ENCODE measurements at places on chromosomes 16 and 17. TPM values are rescaled to one million over a fixed set of nuclear protein-coding genes. Genes with fewer than 3 reads are reported as not detected.
A peak's percentile ranks its signal among the peaks of the same experiment; 100 is the strongest.

The KRT24 gene
- total RNA-seq = not detected

DNA sequence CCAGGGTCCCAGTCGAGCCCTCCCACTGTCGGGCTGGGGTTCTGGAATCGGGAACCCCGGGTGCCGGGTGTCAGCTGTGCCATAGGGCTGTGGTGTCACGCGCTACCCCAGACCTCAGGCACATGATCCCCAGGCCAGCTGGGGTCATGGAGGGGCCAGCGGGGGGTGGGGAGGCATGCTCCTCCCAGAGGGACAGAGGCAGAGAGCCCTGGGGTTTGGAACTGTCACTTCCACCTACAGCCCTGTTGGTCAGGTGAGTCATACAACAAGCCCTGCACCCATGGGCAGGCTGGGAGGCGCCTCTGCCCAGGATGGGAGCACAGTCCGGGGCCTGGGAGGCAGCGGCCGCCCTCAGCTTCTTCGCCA lies 63.0 kb downstream of the BAIAP2 start:
- H3K4me3 ChIP-seq = no peak overlapping the region
- no peaks in the 10 kb centered on the region for H3K36me3 ChIP-seq
- peak; percentile 25 for DNase-seq
- peaks cover 32% of the 10 kb centered on the region for H3K4me1 ChIP-seq

DNA sequence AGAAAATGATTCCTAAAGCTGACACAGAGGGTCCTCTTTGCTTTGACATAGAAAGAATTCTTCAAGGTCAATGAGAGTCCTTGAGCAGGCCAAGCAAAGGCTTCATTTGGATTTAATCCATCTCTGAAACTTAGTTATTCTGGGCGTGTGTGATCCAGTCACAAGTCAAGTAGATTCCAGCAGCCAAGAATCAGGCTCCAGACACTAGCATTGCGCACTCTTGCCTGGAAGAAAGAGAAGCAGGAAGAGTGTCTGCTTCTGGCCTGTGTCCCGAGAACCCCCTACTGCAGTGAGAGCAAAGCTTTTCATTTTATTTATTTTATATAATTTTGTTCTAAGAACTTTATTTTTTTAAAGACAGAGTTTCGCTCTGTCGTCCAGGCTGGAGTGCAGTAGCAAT lies 88.2 kb upstream of the CACNG5 start:
- no peaks in the 10 kb centered on the region for H3K4me1 ChIP-seq
- DNase-seq = no peak
- no peak overlapping the region for H3K27ac ChIP-seq
- peaks cover 2% of the 10 kb centered on the region for H3K36me3 ChIP-seq
- H3K4me3 ChIP-seq = no peak overlapping the region
- no peaks in the 10 kb centered on the region for H3K27me3 ChIP-seq

DNA sequence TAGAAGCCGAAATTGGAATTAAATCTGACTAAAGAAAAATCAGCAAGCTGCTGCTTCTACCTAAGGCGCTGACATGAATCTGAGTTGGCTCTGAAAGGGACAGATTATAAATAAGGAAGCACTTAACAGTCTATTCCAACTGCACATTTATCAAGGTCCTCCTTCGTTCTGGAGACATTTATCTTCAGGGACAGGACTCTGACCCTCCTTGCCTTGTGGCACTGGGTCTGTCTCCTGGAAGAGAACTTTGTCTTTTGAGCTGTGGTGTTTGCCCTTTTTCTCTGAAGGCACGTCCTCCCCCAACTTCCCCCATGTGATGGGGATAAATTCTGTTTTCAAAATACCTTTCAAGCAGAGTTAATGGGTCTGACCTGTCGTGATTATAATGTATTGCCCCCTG lies 47.0 kb upstream of the MARCHF10 start:
- H3K27me3 ChIP-seq = peaks cover 26% of the 10 kb centered on the region
- no peaks in the 10 kb centered on the region for H3K4me1 ChIP-seq
- H3K4me3 ChIP-seq = no peak overlapping the region
- no peak for DNase-seq
- no peaks in the 10 kb centered on the region for H3K36me3 ChIP-seq

The ANKRD40CL gene
- not detected for total RNA-seq

- no peak overlapping the region for H3K27ac ChIP-seq
- H3K4me1 ChIP-seq = no peaks in the 10 kb centered on the region
- no peaks in the 10 kb centered on the region for H3K27me3 ChIP-seq
- no peak overlapping the region for H3K4me3 ChIP-seq
- DNase-seq = no peak
Measured at GRCh38 chr17:67980456-67980855, 15.8 kb downstream of the C17orf58 start.

- no peak overlapping the region for H3K4me3 ChIP-seq
- DNase-seq = no peak
- no peaks in the 10 kb centered on the region for H3K27me3 ChIP-seq
- H3K36me3 ChIP-seq = no peaks in the 10 kb centered on the region
- no peak overlapping the region for H3K27ac ChIP-seq
Measured at GRCh38 chr16:81956213-81956948, 54.9 kb downstream of the SDR42E1 start.

The OTOP2 gene
- not detected for total RNA-seq

- H3K36me3 ChIP-seq = peaks cover 1% of the 10 kb centered on the region
- H3K4me1 ChIP-seq = no peaks in the 10 kb centered on the region
- DNase-seq = no peak
- H3K27ac ChIP-seq = no peak overlapping the region
- no peak overlapping the region for H3K4me3 ChIP-seq
Measured at GRCh38 chr17:11922638-11923037, 74.6 kb downstream of the ZNF18 start.

GRCh38 chr16:80680046-80680445 lies 124.4 kb downstream of the CDYL2 start:
- H3K36me3 ChIP-seq = peaks cover 7% of the 10 kb centered on the region
- H3K4me1 ChIP-seq = peaks cover 34% of the 10 kb centered on the region
- H3K27me3 ChIP-seq = no peaks in the 10 kb centered on the region
- no peak for DNase-seq

The RHBDL1 gene
- total RNA-seq = 5.8 TPM

The MYO18A gene
- 49.5 TPM for total RNA-seq

DNA sequence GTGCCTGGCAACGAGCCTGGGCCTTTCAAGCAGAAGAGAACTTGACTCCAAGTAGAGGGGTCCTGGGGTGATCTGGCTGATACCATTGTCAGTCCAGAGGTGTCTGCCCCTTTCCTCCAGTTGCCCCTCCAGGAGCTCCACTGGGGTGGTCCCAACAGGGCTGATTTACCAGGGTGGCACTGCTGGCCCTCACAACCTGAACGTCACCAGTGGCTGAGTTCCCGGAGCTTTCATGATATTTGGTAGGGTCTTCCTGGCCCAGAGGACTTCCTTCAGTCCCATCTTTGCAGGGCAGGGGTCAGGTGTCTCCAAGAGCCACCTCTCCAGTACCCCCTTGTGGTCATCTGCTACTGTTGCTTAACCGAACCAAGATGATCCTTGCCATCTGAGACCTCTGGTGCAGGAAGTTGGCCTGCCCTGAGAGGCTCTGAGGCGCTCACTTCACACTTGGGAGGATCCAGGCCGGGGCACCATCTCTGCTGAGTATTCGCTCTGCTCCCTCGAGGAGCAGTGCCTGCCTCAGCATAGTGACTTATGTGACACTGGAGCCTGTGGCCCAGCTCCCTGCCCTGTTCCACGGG lies 3.5 kb downstream of the LIMD2 start:
- H3K4me1 ChIP-seq = peaks cover 51% of the 10 kb centered on the region
- DNase-seq = peak; percentile 51
- peak overlapping the region; percentile 87 for H3K27ac ChIP-seq
- peak overlapping the region; percentile 97 for H3K4me3 ChIP-seq
- peaks cover 7% of the 10 kb centered on the region for H3K36me3 ChIP-seq

DNA sequence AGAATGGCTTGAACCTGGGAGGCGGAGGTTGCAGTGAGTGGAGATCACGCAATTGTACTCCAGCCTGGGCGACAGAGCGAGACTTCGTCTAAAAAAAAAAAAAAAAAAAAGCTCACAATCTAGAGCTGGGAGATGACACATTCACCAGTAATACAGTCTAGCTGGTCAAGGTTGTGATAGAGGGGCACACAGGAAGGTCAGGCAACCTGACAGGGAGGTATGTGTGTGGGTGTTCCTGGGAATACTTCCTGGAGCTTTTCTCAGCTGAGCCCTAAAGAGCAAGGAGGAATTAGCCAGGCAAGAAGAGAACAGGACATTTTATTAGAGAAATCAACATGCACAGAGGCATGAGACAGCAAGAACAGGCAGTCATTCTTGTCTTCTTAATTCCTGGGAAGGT lies 216.7 kb downstream of the SHISA9 start:
- no peak overlapping the region for H3K27ac ChIP-seq
- H3K27me3 ChIP-seq = peaks cover 8% of the 10 kb centered on the region

The CNGB1 gene
- total RNA-seq = not detected

The KCNH4 gene
- total RNA-seq = 0.26 TPM

DNA sequence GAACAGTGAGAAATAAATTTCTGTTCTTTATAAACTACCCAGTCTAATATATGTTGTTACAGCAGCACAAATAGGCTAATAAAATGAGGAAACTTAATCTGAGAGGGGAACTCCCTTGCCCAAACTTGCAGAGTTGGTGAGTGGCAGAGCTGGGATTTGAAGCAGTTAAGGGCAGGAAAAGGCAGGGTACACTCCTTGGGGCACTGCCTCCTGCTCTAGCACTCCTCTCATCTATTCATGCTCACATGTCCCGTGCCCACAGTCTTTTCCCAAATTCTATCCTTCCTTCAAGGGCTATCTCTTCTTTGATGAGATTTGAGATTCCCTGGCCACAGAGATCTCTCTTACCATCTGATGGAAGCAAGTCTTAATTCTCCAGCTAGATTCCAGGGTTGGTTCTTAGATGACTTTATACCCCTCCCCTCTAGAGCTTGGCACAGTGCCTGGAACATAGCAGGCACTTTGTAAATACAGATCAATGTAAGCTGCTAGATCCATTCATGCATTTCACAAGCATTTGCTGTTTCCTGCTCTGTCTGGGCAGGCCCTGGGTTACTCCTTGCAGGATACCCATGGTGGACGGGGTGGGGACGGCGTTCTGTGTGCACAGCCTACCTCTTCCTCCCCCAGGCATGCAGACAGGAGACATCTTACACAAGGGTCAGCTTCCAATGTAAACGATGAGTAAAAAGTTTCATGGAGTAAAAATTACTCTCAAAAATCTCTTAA lies 39.2 kb upstream of the ABCC12 start:
- no peak for DNase-seq
- H3K4me1 ChIP-seq = no peaks in the 10 kb centered on the region
- H3K27me3 ChIP-seq = peaks cover 7% of the 10 kb centered on the region
- H3K4me3 ChIP-seq = no peak overlapping the region
- H3K36me3 ChIP-seq = no peaks in the 10 kb centered on the region

- H3K27ac ChIP-seq = no peak overlapping the region
- peaks cover 36% of the 10 kb centered on the region for H3K27me3 ChIP-seq
- no peaks in the 10 kb centered on the region for H3K36me3 ChIP-seq
- H3K4me3 ChIP-seq = peak overlapping the region; percentile 80
Measured at GRCh38 chr17:44385287-44386181, 3.9 kb downstream of the ITGA2B start.

The C17orf67 gene
- 4.0 TPM for total RNA-seq

DNA sequence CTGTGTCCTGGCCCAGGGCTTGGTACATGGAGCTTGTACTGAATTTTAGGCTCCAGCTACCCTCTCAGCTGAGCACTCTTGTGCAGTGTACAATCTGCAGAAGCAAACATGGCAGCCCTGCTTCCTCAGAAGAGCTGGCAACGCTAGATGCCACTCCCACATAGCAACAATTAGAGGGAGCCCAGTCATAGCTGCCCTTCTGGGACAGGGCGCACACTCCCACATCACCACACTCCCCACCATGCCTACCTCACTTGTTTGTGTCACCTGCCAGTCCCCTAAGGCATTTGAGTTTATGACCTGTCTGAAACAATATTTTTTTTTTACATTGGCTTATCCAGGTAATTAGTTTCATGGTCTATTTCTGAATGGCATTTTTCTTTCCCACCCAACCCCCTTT lies 72.3 kb downstream of the C17orf67 start:
- no peak overlapping the region for H3K4me3 ChIP-seq
- DNase-seq = peak; percentile 38
- peaks cover 26% of the 10 kb centered on the region for H3K4me1 ChIP-seq

GRCh38 chr16:71927787-71928186 lies 32.5 kb downstream of the IST1 start:
- no peaks in the 10 kb centered on the region for H3K27me3 ChIP-seq
- H3K4me3 ChIP-seq = no peak overlapping the region
- H3K36me3 ChIP-seq = peaks cover 6% of the 10 kb centered on the region
- DNase-seq = no peak
- H3K27ac ChIP-seq = peak overlapping the region; percentile 58

DNA sequence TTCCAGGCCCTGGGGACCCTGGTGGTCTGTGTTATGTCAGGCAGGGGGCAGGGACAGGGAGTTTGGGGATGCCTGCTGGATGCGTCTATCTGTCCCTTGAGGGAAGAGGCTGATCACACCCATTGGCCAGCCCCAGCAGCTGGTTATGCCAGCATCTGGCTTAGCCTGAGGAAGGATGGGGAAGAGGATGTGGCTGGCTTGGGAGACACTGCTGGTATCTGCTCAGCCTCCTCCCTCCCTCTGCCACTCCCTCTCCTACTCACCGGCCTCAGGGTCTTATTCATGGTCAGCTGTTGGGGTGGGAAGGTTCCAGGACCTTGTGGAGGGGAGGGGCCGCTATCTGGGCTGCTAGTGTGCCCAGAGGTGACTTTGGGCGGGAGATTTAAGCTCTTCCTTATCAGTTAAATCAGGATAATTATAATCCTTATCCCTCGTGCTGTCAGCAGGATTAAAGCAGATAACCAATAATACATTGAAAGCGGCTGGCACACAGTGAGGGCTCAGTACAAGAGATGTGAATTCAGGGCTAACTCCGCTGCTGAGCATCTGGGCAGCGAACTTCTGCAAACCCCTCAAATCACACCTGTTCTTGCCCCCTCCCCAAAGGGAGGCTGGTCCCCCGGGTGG lies 36.0 kb upstream of the MLKL start:
- no peak overlapping the region for H3K4me3 ChIP-seq
- H3K27ac ChIP-seq = no peak overlapping the region
- H3K27me3 ChIP-seq = no peaks in the 10 kb centered on the region
- no peaks in the 10 kb centered on the region for H3K36me3 ChIP-seq
- DNase-seq = no peak

GRCh38 chr16:15778999-15779614 lies 77.7 kb downstream of the MYH11 start:
- no peak overlapping the region for H3K27ac ChIP-seq
- H3K36me3 ChIP-seq = no peaks in the 10 kb centered on the region
- H3K4me3 ChIP-seq = no peak overlapping the region

The CDT1 gene
- total RNA-seq = 167 TPM

DNA sequence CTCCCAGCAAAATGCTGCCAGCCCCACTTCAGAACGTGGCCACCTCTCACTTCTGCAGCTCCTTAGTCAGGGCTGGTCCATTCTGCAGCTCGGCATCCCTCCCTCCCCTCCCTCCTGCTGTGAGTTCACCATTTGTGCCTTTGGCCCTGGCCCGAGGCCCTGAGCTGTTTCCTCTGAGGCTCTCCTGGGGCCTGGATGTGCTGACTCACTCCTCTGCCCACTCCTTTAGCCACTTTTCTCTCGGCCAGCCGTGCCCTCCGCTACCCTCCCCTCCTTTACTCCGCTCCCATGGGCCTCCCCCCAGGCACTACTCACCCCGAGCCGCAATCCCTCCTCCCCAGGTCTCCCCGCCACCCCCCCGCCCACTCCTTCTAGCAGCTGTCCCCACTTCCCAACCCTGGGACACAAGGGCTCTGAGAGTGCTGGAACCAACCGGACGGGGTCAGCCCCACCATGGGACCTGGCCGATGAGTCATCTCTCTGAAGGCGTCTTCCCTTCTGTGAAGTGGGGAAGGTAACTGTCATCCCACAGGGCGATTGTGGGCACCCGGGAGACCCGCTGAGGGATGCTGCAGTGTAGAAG lies 11.5 kb downstream of the KCNG4 start:
- no peaks in the 10 kb centered on the region for H3K4me1 ChIP-seq
- H3K4me3 ChIP-seq = no peak overlapping the region
- peaks cover 14% of the 10 kb centered on the region for H3K27me3 ChIP-seq
- no peak overlapping the region for H3K27ac ChIP-seq

The TMEM238L gene
- total RNA-seq = not detected

The CUEDC1 gene
- 1.4 TPM for total RNA-seq

The PPP4C gene
- total RNA-seq = 114 TPM

The ABCC12 gene
- total RNA-seq = not detected

The ADAD2 gene
- not detected for total RNA-seq

Measured in activated T-cell treated with anti-CD3 and anti-CD28 coated beads, Interleukin-2, amount 50 U/mL, for 72 hours (primary cell).